ENCODE measurements at places on chromosomes 7 and 10.
A peak's percentile ranks its signal among the peaks of the same experiment; 100 is the strongest.

DNA sequence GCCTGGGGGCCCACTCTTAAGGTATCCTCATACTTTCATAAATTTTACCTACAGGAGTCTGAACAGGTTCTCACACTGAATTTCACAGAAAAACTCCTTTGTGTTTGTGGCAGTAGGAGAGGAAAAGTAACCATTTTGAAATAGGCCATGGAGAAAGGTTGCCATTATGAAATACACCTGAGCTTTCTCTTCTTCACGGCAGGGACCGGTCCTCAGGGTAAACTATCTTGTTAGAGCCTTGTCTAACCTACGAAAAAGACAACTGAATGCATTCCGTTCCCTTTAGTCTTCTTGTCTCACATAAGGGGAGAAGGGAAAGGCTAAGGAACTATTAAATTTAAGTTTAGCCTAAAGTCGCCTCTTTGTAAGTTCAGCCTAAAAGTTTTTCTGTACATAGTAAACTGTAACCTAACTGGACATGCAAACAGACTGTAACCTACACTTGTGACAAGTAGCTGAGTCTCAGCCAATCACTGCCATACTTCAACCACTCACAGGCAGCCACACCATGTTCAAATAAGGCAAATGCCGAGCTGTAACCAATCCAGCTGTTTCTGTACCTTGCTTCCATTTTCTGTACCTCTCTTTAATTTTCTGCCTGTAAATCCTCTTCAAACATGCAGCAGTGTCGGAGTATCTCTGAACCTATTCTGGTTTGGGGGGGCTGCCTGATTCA is 14.2 kb upstream of the RNF32 start:
- DNase-seq: no peak

GRCh38 chr7:31488562-31489203 is 25.2 kb upstream of the ITPRID1 start:
- peak; percentile 3 for DNase-seq

GRCh38 chr7:70638158-70639107 is 493.5 kb upstream of the GALNT17 start:
- no peak for DNase-seq

- no peak for DNase-seq
These were observed 4.0 kb downstream of the RBP3 start for GRCh38 chr10:47351899-47352815.

- DNase-seq: no peak
These were observed 102.5 kb downstream of the SND1 start for GRCh38 chr7:127754457-127754856.

DNA sequence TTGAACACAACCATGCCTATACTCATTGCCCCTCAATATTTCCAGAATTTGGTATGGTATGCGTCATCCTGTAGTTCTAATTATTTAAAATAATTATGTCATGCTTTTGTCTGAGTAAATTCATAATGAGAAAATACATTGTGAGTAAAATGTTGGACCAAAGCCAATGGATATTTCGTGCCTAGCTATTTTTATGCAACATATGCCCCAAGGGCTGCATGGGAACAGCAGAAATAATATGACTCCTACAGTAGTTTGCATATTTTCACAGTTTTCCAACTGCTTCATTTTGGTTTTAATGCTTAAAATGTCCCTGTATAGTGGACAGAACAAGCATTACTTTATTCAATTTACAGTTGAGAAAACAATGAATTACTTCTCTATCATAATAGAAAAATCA is 1115.6 kb upstream of the GHITM start:
- DNase-seq: no peak

- DNase-seq: no peak
These were observed 72.4 kb upstream of the LOXL4 start for GRCh38 chr10:98340261-98340939.

DNA sequence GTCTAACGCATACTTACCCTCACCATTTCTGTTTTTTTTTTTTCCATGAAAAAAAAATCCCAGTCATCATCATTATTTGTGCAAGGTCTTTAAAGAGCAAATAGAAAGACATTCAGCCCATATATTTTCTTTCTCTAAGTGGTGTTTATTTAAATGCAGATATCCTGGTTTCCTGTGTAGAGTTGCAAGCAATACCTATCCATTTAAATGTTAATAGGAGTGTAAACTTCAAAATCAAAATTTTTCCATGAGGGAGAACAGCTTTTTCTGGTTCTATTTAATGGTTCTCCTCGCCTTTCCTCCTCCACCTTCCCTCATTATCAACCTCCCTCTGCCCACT is 120.1 kb upstream of the AGK start:
- no peak for DNase-seq

Data from CD4-positive, alpha-beta T cell treated with Interleukin-6 for 4 hours (primary cell).